Neural crest cell (in vitro differentiated cells): ENCODE measurements at places on chromosomes 16 and 17. TPM values are rescaled to one million over a fixed set of nuclear protein-coding genes. Genes with fewer than 3 reads are reported as not detected.

DNA sequence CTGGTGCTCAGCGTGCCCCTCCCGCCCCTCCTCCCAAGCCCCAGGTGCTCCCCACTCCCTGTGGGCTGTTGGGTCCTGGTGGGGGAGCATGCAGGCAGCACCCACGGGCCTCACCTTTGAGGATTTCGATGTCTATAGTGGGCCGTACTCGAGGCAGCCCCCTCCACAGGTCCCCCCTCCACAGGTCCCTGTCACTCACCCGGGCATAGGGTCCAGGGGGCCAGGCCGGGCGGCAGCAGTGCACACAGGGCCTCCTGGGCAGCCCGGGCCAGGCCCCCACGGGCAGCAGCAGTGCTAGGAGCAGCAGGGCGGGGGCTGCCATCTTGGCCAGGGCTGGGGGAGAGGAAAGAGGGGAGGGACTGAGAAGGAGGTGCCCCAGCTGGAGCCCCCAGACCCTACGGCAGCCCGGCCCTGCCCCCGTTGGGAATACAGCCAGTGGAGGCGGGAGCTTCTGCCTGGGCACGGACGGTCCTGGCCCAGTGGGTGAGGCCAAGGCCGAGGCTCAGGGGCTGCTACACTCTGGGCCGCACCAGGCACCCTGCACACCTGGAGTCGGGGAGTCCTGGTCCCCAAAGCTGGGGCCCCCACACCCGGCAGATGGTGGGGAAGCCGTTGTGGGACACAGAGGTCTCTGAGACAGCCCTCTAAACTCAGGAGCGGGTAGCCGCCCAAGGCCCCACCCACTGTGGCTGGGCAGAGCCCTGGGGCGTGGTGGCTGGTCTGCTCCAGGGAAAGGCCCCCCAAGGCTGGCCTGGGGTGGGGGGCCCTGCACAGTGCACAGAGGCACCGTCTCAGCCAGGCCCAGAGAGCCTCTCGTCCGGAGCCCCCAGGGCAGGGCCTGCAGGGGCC is 1.2 kb downstream of the C1QTNF8 start:
- DNase-seq = no peak

DNA sequence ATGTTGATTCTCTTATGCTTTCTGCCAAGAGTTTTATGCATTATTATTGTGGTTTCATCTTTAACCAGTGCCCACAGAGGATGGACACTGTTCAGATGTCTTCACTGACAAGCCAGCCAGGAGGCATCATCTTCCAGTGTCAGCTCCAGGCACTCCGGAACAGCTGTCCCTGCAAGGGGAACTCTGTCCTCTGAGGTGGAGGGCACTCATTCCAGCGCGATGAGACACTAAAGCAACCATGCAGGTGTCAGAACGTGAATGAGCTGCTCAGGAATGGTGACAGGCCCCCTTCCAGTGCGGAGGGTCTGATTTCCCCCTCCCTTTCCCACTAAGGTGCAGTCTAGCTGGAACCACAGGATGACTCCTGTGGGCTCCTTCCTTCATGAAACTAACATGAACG is 117.5 kb downstream of the NOG start:
- no peak for DNase-seq

- no peak for DNase-seq
Measured at GRCh38 chr17:8839410-8839935, 28.0 kb downstream of the PIK3R6 start.

- no peak for DNase-seq
Measured at GRCh38 chr17:9219631-9220397, 198.5 kb downstream of the NTN1 start.

- no peak for DNase-seq
Measured at GRCh38 chr16:59593194-59593661, 859.1 kb upstream of the GOT2 start.

GRCh38 chr16:89759746-89760340 is 38.5 kb downstream of the ZNF276 start:
- DNase-seq = no peak

GRCh38 chr17:41962768-41963434 is 3.7 kb upstream of the CNP start:
- DNase-seq = peak; percentile 91

GRCh38 chr17:79057737-79058385 is 16.8 kb upstream of the ENGASE start:
- no peak for DNase-seq

GRCh38 chr17:67602974-67603373 is 114.8 kb upstream of the NOL11 start:
- DNase-seq = no peak

DNA sequence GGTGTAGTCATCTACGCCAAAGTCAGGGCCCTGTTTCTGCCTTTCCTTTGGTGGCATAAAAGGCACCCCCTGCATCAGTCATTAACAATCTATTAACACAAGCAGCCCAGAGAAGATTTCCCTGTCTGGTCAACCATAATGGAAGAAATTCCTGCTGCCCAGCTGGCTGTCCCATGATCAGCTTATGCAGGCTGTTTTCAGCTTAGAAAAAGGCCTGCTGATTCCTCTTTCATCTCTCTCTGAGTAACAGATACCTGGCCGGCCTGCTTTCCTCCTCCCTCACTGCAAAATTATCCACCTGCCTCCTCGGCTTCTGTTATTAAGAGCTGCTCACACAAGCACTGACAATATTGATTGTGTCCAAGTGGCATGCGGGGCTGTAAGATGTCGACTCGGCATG is 70.3 kb upstream of the MMP2 start:
- DNase-seq = no peak

DNA sequence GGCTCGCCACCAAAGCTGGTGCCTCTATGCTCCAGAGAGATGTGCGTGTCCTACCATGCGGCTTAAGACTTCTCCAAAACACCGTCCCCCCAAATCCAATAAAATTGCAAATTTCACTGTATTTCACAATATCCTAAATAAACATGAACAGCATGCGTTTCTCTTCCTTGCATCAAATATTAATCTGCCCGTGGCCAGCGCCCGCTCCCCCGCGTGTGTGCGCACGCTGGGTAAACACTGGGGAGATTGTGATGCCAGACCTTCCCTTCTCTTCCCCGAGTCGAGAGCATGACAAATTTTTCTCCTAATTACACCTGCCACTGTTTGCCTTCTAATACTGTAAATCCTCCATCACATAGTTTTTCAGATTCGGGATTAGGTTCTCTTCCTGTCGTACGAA is 148.1 kb downstream of the MRM1 start:
- no peak for DNase-seq

DNA sequence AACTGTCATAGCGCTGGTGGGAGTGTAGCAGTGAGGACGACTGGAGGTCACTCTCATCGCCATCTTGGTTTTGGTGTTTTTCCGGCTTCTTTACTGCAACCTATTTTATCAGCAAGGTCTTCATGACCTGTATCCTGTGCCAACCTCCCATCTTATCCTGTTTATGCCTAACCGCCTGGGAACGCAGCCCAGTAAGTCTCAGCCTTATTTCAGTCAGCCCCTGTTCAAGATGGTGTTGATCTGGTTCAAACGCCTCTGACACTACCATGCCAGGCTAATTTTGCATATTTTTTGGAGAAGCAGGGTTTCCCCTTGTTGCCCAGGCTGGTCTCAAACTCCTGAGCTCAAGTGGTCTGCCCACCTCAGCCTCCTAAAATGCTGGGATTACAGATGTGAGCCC is 179.8 kb upstream of the HSBP1 start:
- DNase-seq = no peak

DNA sequence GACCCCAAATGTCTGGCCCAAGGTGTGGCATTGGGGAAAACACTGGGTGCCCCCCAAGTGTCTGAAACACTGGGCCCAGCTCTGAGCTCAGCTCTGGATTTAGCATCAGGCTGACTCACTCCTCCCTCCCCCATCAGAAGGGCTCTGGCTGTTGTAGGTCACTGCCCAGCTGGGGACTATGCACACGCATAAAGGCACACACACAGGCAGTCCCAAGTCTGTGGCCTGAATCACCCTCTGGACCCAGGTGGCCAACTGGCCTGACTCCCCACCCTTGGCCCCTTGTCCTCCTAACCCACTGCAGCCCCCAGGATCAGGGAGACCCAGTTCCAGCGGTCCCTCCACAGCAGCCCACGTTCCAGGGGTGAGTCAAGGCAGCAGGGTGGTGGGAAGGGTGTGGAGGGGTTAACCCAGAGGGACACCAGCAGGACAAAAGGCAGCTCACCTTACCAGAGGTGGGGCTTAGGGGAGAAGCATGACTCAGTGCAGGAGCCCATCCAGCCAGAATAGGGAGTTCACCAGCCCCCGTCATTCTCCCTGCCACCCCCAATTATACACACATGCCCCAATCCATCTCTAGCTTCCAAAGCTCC is 47.0 kb downstream of the MYO18A start:
- no peak for DNase-seq

DNA sequence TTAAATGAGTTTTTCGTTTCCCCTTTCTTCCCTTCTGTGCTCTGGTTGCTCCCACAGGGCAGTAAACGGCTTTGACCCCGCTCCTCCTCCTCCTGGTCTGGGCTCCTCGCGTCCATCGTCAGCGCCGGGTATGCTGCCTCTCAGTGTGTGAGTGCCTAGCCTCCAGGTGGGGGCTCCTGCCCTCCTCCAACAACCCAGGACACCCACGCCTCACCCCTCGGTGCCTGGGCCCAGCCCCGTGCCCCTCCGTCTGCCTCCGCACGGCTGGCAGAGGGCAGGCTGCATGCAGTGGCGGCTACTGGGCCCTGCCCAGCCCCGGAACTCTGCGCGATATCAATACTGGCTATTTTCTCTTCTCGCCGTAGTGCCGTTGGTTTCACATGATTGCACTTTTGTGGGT is 31.2 kb downstream of the NDEL1 start:
- no peak for DNase-seq

DNA sequence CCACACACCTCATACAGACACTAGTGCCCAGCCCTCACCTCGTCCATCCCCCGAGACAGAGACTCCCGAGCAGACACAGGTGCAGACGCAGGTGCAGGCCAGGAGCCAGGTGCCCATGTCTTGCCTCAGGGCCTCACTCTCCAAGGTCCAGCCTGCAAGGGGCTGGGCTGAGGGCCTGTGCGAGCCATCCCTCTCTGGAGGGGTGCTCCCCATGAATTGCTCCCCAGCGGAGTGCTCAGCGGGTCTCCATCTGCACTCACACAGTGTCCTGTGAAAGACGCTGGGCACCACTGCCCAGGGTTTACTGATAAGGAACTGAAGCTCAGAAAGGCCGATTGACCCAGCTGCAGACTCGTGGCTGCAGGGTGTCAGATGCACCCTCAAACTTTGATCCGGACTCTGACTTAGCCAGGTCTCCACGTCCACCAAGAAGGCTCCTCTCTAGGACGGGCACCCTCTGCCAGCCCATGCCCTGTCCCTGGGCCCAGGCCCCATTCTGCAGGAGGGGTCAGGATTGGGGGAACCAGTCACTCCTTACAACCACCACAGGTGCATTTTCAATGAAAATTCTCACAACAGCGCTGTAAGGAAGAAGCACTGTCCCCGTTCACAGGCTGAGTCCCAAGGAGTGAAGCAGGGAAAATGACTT is 16.9 kb downstream of the POLR3K start:
- no peak for DNase-seq

- no peak for DNase-seq
Measured at GRCh38 chr16:84478172-84478947, 26.1 kb downstream of the MEAK7 start.

- no peak for DNase-seq
Measured at GRCh38 chr17:44417553-44417952, 28.1 kb upstream of the ITGA2B start.

DNA sequence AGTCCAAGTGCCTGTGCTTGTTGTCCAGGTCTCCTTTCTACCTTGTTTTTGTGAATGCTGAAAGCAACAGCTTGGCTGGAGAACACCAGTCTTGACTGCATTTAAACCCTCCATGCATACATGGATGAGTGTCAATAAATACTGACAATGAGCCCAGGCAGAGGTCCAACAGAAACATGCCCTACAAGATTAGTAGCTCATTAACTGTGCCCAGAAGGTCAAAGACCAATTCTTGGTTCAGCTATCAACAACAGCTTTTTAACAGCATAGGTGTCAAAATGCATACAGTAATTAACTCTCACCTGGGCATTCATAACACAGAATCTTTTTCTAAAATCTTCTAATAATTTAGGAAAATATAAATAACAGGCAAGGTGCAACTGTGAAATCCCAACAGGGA is 63.2 kb downstream of the N4BP1 start:
- DNase-seq = no peak

DNA sequence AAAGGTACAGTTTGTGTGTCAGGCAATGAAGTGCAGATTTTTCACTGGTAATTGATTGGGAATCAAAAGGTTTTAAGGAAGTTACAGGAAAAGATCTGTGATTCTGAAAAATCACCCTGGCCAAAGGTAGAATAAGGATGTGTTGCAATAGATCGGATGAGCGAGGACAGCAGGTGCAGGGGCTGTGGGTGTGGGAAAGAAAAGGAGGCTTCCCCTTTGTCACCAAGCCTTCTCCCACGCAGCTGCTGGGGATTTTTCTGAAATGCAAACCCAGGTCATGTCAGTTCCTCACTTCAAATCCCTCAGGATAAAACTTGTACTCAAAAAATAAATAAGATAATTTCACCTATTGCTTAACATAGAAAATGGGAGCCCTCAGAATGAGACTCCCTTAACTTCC is 47.9 kb upstream of the ARHGAP17 start:
- DNase-seq = no peak

DNA sequence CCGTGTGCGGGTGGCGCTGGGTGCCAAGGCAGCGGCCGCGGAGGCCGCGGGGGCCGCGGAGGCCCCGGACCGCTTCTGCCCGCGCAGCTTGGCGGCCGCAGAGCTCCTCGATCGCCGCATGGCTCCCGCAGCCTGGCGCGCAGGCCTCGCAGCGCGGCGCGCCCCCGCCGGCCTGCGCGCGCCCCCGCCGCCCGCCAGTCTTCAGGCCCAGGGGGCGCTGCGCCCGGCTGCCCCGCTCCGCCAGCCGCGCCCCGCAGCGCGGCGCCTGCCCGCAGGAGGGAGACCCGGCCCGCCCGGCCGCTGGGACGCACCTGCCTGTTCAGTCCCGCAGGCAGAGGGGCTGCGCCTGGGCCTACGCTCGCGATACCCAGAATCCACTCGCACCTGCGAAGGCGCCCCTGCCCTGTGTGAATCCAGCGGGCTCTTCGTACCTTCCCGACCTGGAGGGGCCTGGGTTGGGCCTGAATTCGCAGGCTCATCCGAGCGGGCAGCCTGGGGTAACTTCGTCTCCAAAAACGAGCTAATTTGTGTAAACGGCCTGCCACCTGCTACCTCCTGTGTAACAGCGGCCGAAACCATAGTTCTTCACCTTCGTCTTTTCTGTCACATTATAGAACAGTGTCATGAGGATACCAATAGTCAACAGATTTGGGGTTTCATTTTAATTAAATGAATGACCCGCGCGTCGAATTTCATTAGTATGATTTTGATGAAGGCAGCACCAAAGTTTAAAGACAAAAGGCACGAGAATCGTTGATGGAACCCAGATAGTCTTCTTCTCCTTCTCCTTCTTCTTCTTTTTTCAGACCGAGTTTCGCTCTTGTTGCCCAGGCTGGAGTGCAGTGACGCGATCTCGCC is at the start of gene CENPV:
Gene CENPV (minus strand): TSS at position 153 of the 858 bp plus-strand sequence. CDS start 33 bp downstream, at position 120.
- peak; percentile 58 for DNase-seq

- peak; percentile 43 for DNase-seq
Measured at GRCh38 chr16:79601092-79601930, 774 bp upstream of the MAF start.

Gene TRPV2
- total RNA-seq = 0.98 and 1.3 TPM in 2 replicates

Gene CXCL16
- total RNA-seq = not detected in 2 replicates

Gene TNFRSF12A
- total RNA-seq = 3.1 and 3.5 TPM in 2 replicates

Gene LYRM1
- 20.4 and 20.8 TPM in 2 replicates for total RNA-seq

Gene TP53TG3F
- not detected in 2 replicates for total RNA-seq

Gene ESRP2
- total RNA-seq = 0.09 and 0.23 TPM in 2 replicates

Gene CENPV
- 488 and 489 TPM in 2 replicates for total RNA-seq

Gene DBNDD1
- total RNA-seq = 4.9 and 5.6 TPM in 2 replicates

Gene ZP2
- not detected in 2 replicates for total RNA-seq

Gene VMO1
- total RNA-seq = 1.0 and 1.6 TPM in 2 replicates

Gene STAT5A
- 2.6 and 2.9 TPM in 2 replicates for total RNA-seq

Gene DNAAF8
- 0.68 and 0.96 TPM in 2 replicates for total RNA-seq
